ENCODE measurements at places on chromosomes 11 and 22.

- no peak for DNase-seq
Observed at GRCh38 chr11:87819151-87819550, 356.1 kb downstream of the RAB38 start.

DNA sequence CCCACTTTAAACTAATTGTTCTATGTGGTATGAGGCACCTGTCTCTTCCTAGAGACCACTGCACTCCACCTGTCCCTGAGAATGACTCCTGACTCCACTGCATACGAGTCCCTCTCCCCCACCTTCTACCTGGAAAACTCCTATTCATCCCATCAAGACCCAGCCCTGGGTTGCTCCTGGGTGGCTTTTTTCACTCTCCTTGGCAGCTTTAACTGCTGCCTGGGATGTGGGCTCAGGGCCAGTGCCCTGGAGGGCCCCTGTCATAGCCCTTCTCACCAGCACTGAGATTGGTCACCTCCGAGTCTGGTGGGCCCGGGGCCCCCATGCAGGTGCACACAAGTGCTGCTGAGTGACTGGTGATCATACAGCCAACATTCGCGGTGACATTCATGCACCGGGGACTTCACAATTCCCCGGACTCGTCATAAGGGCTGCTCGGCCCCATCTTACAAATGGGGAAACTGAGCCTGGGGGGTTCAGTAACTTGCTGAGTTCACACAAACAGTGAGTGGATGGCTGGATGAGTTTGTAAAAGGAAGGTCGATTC lies 25.9 kb upstream of the TOLLIP start:
- no peak for DNase-seq

DNA sequence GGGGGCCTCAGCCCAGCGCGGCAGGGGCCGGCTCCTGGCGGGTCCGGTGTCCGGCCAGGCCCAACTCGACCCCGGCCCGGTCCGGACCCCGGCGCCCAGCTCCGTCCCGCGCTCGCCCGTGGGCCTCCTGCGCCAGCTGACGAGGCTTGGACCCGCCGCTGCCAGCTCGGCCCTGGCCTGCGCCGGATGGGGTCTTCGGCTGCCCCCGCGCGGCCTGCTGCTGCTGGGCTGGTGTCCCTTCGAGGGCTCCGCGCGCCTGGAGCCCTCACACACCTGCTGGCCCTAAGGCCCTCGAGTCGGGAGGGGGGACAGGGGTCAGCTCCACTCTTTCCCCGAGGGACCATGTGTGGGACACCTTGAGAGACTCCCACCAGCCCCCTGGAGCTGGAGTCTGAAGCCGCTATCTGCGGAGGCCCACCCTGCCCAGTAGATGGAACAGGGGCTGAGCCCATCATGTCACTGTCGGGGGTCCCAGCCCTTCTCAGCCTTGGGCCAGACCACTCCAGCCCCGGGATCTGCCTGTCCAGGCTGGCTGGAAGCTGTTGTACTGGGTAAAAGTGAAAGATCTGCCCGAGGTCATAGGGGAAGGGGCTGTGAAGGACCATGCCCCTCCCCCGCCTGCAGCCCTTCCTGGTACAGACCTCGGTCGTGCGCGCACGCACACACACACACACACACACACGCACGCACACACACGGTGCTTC lies 768 bp upstream of the CDKN1C start:
- DNase-seq = no peak

- DNase-seq = no peak
Observed at GRCh38 chr11:70397336-70397982, 870 bp upstream of the CTTN start.

GRCh38 chr11:64081745-64082442 lies 46.2 kb downstream of the FLRT1 start:
- DNase-seq = no peak

GRCh38 chr11:85805387-85805786 lies 5.6 kb downstream of the SYTL2 start:
- no peak for DNase-seq

DNA sequence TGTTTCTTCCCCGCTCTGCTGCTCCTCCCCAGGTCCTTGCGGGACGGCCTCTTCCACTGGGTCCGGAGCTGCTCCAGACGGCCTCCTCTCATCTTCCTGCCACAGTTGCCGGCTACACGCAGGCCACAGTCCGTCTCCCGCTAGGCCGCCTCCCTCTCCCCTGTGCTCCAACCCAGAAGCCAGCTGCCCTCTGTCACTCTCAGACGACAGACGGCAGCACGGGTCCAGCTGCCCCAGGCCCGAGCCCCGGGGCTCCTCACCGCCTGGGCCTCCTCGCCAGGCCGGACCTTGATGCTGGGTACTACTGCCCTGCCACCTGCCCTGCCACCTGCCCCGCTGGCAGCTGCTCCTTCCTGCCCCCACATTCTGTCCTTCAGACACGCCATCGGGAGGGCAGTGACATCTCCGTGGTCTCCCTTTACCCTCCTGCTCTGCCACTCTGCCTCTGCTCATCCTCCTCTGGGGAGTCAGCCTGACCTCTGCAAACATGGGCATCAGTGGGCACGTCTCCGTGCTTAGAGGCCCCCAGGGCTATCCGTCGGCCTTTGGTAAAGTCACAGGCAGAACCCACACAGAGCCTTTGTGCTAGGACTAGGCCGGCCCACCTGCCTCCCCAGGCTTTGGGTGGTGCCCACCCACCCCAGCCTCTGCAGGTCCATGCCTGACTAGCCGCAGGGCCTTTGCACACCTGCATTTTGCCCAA lies 43.1 kb upstream of the TH start:
- no peak for DNase-seq

GRCh38 chr11:21561581-21561980 lies 631.3 kb upstream of the ANO5 start:
- DNase-seq = no peak

DNA sequence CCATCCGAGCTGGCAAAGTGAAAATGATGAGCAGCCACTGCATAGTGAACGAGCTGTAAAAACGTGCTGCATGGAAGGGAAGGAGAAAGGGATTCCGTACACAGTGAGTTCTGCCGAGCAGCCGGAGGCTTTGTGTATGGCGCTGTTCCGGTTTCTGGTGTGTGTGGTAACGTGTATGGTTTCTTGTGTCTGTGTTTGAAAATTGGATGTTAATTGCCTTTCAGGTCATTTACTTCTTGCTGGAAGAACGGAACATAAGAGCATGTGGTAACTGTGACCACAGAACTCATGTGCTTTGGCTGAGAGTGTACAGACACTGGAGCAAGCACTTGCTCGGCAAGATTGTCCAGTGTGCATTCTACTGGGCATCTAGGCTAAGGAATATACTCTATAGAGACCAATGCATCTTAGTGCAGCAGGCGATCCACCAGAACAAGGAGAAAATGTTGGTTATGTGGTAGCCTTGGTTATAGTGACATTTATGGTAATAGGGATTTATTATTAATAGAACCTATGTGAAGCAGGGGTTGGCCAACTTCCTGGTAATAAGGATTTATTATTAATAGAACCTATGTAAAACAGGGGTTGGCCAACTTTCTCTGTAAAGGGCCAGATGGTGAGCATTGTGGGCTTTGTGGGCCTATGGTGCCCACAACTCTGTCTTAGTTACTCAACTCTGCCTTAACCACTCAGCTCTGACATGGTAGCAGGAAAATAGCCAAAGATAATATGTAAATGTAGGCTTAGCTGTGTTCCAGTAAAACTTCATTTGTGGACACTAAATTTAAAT lies 49.2 kb downstream of the GRAMD1B start:
- DNase-seq = peak; percentile 10

DNA sequence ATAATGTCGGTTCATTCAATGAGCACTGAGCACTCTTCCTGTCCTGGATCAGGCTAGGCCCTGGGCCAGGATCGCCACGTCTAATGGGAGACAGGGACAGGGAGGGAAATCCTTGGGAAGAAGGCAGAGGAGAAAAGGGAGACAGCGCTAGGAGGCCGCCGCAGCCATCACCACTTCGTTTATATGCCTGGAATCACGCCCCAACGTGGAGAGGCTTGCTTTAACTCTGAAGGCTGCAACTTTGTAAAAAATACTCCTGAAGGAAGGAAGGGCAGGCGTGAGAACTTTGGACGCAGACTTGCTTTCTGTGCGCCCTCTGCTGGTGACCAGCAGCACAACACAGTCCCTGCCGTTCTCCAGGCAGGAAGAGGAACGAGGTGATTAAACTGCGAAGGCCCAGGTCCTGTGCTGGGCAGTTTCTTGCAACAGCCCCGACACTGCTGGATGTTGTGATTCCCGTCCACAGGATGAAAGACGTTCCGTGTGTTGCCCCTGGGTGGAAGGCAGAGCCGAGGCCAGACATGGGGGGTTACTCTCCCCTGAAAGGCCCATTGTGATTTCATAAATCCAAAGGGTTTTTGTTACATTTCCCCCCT lies 22.1 kb downstream of the RIBC2 start:
- DNase-seq = peak; percentile 55

DNA sequence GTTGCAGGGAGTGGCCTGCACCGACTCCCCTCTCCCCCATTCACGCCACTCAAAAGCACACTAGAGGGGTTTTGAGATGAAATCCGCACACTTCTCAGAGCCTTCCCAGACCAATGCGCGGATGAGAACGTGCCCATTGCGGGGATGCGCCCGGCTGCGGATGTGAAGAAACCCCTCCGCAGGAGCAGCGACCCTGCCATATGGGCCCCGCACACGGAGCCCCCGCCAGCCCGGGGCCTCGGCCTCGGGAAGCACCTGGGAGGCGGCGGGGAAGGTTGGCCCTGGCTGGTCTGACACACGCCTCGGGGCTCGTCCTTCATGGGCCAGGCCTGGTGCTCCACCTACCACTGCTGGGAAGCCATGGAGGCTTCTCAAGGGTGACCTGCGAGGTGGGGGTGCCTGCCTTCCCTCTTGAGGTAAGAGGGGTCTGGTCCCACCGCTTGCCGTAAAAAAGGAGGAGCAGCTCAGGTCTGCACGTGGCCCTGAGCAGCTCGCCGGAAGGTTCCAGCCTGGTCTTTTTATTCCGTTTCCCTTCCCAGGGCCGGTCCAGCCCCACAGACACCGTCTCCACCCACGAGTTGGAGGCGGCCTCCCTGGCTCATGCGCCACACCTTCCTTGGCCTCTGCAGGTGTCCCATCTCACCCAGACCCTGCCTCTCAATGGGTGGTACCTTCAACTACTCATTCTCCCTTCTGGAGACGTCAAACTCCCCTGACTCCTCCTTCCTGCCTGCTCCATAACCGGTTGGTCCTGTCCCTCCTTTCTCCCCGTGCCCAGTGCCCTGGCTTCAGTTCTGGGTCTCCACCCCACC lies 39.4 kb downstream of the TRMU start:
- no peak for DNase-seq

GRCh38 chr22:49263101-49263500 lies 564.6 kb downstream of the BRD1 start:
- DNase-seq = no peak

DNA sequence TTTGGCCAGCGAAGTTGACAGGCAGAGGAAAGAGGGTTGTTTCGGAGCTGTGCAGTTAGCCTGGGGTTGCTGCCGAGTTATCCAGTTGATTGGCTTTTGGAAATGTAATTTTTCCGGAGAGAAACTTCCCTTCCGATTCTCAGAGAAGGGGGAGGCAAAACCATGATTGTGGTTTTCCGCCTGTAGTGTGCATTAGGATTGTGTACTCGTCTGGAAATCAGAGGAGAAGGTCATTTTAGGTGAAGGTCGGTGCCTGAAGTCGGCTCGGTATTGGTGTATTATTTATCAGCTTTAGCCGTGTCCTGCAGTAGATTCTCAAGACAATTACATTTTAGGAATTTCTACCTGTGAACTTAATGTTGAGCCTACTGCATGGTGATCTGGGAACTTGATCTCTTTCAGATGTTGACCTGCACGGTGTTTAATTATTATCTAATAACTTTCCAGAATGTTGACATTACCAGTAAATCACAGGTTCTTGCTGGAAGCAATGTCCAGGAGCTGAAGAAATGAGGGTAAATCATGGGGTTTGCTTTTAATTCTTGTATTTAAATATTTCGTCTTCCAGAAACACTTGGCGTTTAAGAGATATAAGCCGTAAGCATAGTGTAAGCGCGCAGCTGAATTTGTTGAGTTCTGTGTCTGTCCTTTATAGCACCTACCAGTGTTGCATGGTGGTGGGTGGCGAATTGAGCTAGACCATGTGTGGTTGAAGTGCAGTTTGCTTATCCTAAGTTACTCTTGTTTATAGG lies 1.3 kb downstream of the ARHGEF12 start:
- no peak for DNase-seq

GRCh38 chr11:76947800-76948199 lies 86.4 kb upstream of the B3GNT6 start:
- no peak for DNase-seq

DNA sequence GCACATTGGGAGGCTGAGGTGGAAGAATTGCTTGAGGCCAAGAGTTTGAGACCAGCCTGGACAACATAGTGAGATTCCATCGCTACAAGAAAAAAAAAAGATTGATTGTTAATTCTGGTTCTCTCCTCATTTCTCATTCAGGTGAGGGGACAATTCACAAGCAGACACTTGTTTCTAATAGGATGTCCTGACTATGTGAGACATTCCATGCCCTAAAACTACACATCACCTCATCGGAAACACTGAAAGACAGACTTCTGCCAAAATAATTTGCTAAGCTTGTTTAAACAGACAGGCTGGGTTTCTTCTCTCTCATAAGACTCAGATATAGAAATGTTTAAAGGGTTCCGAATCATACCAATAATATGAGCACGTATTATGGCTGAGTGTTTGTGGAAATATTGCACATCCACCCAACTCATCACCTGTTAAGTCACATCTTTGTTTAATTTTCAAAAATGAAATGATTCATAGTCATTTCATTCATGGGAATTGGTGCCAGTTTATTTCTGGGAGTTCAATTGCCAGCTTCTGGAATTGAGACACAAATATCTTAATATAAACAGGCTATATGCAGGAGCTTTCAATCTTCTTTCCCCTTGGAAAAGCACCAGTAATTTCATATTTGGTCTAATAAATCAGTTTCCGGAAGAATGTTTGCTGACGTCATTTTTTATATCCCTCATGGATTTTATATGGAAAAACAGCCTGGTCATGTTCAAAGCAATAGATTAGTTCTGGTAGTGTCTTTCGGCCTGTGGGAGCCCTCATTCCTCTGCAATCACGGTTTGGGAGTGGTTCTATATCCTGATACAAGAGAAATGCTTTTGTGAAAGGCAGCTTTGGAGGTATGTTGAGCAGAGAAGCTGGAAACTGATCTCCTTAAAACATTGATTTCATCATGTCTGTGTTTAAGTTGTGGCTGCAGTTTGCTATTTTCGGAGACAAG lies 87.0 kb downstream of the BDNF start:
- no peak for DNase-seq

GRCh38 chr22:31488988-31489617 lies 539 bp downstream of the EIF4ENIF1 start:
- peak; percentile 15 for DNase-seq

DNA sequence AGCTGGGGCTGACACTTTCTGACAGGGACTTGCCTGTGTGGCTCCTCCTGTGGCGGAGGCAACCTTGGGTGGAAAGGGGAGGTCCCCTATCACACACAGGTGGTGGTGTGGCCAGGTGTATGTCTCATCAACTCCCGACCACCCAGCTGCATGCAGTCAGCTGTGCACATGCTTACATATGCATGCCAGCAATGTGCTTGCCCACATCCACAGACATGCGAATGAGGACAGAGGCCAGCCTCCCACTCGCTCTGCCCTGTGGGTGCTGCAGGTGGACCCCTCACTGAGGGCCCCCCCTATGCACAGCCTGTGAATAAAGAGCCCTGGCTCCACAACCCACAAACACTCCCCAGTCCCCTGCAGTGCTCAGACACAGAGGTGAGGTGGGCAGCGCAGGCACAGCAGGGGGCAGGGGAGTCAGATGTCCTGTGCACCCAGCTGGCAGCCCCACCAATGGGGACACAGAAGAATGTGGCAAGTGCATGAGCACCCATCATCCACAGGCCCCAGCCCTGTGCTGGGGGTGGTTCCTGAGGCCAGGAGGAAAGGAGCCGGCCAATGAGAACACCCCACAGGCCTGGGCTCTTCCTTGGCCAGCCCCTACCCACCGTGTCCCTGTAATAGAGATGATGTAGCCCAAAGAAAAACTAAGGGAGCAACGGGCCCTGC lies 9.5 kb downstream of the GNB1L start:
- no peak for DNase-seq

- no peak for DNase-seq
Observed at GRCh38 chr11:125330462-125331325, 165.4 kb downstream of the FEZ1 start.

All from stimulated activated CD8-positive, alpha-beta memory T cell treated with anti-CD3 and anti-CD28 coated beads, Interleukin-15, amount 100 ng/mL, for 48 hours (primary cell).